Islet precursor cell (in vitro differentiated cells): ENCODE measurements at places on chromosomes 7 and 10.
A peak's percentile ranks its signal among the peaks of the same experiment; 100 is the strongest.

DNA sequence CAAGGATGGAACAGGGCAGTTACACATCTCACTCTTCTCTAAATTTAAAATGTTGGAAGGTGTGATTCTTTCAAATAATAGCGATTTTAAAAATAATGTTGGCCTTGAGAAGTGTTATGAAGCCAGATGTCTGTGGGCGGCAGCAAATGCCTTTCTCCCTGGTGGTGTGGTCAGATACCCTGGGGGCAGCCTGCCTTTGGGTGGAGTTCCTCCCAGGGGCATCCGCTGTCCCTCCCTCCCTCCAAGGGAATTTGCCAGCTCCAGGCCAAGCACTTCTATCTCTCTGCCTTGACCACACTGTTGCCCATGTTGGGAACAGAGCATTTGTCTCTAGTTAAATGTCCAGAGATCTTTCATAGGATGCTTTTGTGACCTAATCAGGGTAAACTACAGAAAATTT lies 121.4 kb downstream of the POU6F2 start:
- no peak for DNase-seq

GRCh38 chr10:103854686-103855391 lies 537 bp downstream of the SH3PXD2A start:
- peak; percentile 71 for DNase-seq

DNA sequence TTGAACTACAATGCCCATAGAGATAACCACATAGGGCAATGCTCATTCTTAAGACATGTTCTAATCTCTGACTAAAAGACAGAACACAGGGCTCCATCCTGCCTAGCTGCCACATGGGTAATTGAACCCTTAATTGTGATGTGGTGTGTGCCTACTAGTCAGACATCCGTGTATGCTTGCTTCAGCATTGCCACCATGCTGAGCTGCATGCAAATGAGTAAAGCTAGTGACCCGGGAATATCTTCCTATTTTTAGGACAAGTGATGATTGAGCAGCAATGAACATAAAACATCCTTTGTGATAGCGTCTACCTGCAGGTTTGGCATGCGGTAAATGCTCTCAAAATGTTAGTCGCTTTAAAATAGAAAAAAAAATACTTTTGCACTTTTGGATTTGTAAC lies 115.8 kb downstream of the MAGI2 start:
- DNase-seq = no peak

- DNase-seq = no peak
Observed at GRCh38 chr7:106657085-106657991, 3.6 kb downstream of the CCDC71L start.

GRCh38 chr7:70619130-70619529 lies 512.8 kb upstream of the GALNT17 start:
- DNase-seq = no peak

- DNase-seq = peak; percentile 86
Observed at GRCh38 chr7:100655908-100656674, at the start of gene ACTL6B. ACTL6B (minus strand) TSS chr7:100656448; CDS start chr7:100656354, 94 bp downstream.

DNA sequence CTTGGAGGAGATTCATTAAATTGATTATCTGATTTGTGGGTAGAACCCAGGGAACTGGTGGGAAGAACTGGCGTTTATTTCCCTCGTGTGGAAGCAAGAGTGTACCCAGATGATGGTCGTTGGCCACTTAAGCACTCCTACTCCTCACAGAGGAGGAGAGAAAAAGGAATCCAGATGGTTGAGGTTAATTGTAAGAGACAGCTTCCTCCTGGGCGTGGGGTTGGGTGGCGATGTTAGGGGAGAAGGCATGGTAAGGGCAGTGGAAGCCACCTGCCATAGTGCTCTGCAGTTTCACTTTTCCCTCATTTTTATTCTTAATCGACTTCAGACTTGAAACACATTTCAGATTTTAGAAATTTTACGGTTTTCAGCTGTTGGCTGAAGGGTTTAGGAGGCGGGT lies 104.1 kb downstream of the DOCK1 start:
- no peak for DNase-seq

GRCh38 chr7:12893292-12893691 lies 205.9 kb downstream of the ARL4A start:
- no peak for DNase-seq

DNA sequence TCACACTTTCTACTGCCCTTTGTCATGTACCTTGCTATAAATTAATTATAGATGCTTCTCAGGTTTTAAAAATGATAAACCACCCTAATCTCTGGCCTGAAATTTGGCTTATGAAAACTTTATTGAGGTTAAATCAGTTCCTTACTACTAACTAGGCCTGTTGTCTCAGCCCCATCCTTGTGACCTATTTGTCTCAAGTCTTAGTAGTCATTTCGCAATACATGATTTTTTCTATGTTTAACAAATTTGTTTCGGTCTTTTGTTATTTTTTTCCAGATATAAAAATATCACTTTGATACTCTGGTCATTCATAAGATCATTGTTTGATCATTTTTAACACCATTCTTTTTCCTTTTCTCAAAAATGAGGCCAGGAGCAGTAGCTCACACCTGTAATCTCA lies 411.6 kb downstream of the GFRA1 start:
- no peak for DNase-seq

DNA sequence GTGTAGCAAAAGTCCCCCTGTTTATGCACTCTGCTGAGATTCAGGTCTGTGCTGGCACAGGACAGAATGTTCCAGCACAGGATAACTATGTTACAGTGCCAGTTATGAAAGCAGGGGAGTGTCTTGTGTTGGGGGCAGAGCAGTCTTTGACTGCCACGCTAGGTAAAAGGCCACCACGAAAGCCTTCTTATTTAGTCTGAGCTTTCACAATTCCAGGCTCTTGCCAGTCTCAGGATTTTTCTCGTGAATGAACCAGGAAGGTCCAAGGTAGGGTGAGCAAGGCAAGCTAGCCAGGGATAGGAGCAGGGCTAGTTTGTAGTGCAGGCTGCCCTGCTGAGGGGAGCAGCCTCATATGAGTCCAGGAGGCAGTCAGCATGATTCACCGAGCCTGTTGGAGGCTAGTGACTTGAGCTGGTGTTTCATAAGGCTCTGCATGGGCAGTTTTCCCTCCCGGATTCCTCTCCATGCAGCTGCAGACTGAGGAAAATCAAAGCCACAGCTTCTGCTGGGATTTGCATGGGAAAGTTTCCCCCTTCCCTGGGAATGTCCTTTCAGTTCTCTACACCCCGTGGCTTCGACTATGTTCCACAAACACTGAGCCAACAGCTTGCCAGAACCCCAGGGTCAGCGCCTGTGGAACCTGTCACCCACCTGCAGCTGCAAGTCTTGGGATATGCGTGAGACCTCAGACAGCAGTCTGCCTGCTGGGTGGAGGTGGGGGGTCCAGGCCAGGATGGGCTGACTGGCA lies 112.3 kb downstream of the JCAD start:
- DNase-seq = peak; percentile 69

GRCh38 chr7:106966121-106966520 lies 78.4 kb upstream of the PRKAR2B start:
- peak; percentile 55 for DNase-seq

DNA sequence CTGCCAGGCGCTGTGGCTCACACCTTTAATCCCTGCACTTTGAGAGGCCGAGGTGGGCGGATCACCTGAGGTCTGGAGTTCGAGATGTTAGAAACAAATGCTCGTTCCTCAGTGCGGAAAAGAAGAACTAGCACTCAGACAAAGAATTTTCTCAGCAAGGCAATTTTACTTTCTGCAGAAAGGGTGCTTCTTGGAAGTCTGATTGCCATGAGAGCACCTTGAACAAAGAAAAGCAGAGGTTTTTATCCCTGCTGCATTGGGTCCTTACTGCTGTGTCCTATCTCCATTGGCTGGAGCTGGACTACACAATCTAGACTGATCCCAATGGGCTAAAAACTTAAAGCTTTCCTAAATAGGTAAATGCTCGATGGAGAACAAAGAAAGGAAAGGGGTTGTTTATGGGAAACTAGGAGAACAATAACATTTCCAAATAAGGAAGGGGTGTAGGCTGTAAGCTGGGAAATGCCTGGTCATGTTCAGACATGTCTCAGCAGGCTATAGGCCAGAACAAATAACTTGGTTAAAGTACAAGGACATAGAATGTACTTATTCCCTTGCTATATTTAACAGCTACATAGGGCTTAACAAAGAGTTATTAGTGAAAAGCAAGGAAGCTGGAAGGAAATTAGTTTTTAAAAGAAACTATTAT lies 26.1 kb upstream of the ACTR3B start:
- no peak for DNase-seq

DNA sequence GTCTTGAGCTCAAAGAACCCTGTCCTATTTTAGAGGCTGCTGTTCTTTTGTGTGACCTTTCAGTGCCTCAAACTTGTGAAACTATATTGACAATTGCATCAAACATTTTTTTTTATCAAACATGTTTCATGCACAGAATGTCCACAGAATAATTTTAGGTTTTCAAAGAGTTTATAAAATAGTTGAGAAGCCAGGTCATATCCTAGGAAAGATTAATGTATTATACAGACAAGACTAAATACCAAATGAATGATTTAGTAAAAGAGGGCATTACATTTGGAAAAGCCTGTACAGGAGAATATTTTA lies 67.0 kb downstream of the CDK6 start:
- DNase-seq = no peak

- no peak for DNase-seq
Observed at GRCh38 chr10:114810926-114811325, 10.7 kb upstream of the FHIP2A start.

GRCh38 chr10:49323171-49323895 lies 24.4 kb downstream of the C10orf71 start:
- peak; percentile 53 for DNase-seq

GRCh38 chr10:100886521-100886920 lies 26.2 kb upstream of the SLF2 start:
- DNase-seq = peak; percentile 21

DNA sequence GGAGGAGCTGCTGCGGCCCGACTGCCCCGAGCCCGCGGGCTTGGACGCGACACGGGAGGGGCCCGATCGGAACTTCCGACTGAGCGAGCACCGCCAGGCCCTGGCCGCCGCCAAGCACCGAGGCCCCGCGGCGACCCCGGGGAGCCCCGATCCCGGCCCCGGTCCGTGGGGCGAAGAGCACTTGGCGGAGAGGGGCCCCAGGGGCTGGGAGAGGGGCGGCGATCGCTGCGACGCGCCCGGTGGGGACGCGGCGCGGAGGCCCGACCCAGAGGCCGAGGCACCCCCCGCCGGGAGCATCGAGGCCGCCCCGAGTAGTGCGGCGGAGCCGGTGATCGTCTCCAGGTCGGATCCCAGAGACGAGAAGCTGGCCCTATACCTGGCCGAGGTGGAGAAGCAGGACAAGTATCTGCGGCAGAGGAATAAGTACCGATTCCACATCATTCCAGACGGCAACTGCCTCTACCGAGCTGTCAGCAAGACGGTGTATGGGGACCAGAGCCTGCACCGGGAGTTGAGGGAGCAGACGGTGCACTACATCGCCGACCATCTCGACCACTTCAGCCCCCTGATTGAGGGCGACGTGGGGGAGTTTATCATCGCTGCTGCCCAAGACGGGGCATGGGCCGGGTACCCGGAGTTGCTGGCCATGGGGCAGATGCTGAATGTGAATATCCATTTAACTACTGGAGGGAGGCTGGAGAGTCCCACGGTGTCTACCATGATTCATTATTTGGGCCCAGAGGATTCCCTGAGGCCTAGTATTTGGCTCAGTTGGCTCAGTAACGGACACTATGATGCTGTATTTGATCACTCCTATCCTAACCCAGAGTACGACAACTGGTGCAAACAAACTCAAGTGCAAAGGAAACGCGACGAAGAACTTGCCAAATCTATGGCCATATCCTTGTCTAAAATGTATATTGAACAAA lies 1.4 kb downstream of the OTUD1 start:
- peak; percentile 70 for DNase-seq

DNA sequence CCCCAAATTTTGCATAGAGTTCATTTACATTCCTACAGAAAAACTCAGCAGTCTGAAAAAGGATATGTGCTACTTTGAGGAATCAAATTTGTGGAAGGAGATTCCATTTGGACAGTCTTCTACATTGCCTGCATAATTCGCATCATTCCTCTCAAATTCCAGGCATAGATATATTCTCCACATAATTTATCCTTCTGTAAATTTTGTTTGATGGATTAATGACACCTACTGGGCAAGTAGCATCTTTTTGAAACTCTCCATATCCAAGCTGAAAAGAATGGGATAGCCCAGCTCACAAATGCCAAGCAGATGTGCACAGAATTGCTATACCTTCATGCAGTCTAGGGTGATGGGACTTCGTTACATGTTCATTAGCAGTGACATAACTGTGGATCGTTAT lies 515.3 kb downstream of the AUTS2 start:
- DNase-seq = no peak

DNA sequence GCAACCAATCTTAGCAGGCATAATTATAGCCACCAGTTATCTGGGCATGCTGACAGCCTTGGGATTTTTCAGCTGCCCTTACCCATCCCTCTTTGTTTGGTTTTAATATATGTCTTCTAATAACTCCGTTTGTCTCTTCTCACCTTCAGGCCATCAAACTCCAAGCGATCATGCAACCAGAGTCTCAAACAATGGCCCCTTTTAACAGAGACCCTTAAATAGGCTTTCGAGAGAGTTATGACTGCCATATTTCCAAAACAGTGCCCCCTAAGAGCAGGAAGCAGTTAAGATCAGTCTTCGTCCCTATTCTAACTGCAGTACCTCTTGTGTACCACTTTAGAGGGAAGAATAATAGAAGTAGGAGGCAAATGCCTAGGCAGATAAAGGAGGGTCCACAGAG lies 157.5 kb downstream of the DGKB start:
- DNase-seq = no peak

DNA sequence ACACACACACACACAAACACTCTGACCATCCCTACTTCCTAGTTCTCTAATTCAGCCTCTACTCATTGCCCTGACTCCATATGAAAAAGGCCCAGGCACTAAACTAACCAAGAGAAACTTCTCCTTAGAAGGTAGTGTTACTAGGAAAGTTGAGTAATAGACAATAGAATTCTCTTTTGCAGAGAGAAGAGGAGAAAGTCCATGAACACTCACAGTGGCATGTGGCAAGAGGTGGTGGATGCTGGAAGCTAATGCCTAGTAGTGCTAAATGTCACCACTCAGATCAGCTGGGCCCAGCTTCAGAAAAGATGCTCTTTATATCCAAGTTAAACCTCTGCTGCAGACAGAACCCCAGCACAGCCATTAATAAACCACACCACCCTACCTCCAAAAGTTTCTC lies 58.2 kb downstream of the SORBS1 start:
- DNase-seq = no peak

- no peak for DNase-seq
Observed at GRCh38 chr7:18573410-18574234, 78.1 kb downstream of the HDAC9 start.

DNA sequence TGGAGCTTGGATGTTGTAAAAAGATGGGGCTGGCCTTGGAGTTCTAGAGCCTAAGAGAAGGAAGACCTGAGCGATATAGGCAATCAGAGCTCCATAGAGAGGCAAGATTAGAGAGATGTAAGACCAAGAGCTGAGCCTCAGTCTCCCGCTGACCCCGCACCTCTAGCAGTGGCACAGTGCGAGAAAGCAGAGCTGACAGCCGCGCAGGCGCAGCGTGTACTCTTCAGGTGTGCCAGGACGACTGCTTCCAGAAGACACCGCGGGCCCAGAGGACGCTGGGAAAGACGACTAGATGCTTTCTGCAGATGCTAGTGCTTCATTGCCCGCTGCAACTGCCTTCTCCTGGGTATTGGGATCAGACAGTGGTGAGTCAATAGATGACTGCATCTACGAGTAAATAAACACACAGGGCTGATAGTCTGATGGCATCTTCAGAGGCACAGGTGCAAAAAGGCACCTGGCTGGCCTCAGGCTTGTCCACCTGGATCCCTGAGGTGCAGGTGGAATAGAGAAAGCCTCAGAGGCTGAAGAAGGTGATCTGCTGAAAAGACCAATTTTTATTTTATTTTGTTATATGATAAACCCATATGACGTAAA lies 38.1 kb upstream of the CCDC6 start:
- DNase-seq = no peak

GRCh38 chr7:54331311-54331710 lies 210.9 kb upstream of the VSTM2A start:
- DNase-seq = no peak

- DNase-seq = no peak
Observed at GRCh38 chr10:60578217-60578616, 188.5 kb upstream of the ANK3 start.
